ENCODE measurements at places on chromosomes 5 and 9. TPM values are rescaled to one million over a fixed set of nuclear protein-coding genes. Genes with fewer than 3 reads are reported as not detected.

DNA sequence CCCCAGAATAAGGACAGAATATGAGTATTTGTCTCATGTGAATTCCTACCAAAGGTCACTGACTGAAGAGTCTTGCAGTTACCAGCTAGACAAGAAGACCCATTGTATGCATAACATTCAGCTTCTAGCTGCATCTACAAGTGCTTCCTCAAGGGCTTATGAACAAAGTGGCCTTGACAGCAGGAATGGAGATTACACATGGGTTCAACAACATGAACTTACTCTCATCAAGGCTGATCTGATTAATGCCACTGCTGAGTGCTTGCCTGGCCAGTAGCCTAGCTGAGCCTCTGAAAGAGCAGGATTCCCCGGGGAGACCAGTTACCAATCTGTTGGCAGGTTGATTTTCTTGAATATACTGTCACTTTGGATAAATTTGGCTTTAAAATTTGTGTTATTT, 76.7 kb upstream of the CHD1 start:
- H3K27me3 ChIP-seq, result no peaks in the 10 kb centered on the region
- no peaks in the 10 kb centered on the region for H3K4me1 ChIP-seq
- no peaks in the 10 kb centered on the region for H3K36me3 ChIP-seq

DNA sequence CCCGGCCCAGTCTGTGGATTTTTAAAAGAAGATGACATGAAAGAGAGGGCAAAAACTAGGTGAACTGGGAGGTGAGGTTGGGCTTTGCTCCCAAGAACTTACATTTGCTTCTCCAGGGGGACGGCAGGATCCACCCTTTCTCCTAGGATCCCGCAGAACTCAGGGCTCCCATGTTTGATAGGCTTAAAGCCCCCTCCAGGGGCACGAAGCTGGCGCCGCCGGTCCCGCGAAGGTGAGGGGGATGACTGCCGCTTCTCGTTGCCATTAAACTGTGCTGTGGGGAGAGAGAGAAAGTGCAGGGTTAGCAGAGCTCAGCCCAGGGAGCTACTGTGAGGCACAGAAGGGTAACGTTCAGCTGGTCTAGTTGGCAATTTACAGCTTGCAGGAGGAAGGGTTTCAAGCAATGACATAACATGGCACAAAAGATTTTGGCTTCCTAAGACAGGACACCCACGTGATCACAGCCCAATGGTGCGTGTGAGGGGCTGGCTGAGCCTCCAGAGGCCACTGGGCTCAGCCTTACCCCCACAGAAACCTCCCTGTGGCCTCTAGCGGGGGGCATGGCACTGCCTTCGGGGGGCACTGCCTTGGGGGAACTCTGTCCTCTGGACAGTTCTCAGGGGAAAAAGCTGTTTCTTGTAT, 52.0 kb upstream of the SLC25A51 start:
- DNase-seq, result peak; percentile 74
- no peaks in the 10 kb centered on the region for H3K36me3 ChIP-seq
- no peak overlapping the region for H3K4me3 ChIP-seq
- H3K27ac ChIP-seq, result no peak overlapping the region
- H3K4me1 ChIP-seq, result no peaks in the 10 kb centered on the region

GRCh38 chr5:172641359-172642050, 442 bp downstream of the NEURL1B start:
- no peaks in the 10 kb centered on the region for H3K27me3 ChIP-seq
- no peaks in the 10 kb centered on the region for H3K36me3 ChIP-seq
- peak; percentile 75 for DNase-seq
- H3K4me3 ChIP-seq, result peak overlapping the region; percentile 54
- no peak overlapping the region for H3K27ac ChIP-seq
- no peaks in the 10 kb centered on the region for H3K4me1 ChIP-seq

- no peaks in the 10 kb centered on the region for H3K4me1 ChIP-seq
- no peaks in the 10 kb centered on the region for H3K36me3 ChIP-seq
- H3K4me3 ChIP-seq, result no peak overlapping the region
Observed at GRCh38 chr9:108813951-108814601, 41.7 kb downstream of the ACTL7B start.

- no peaks in the 10 kb centered on the region for H3K36me3 ChIP-seq
- no peak overlapping the region for H3K27ac ChIP-seq
- no peak overlapping the region for H3K4me3 ChIP-seq
- no peak for DNase-seq
Observed at GRCh38 chr5:6574537-6575245, 58.2 kb downstream of the NSUN2 start.

GRCh38 chr9:652914-653313, 188.6 kb upstream of the DMRT1 start:
- no peak for DNase-seq
- H3K36me3 ChIP-seq, result no peaks in the 10 kb centered on the region
- no peak overlapping the region for H3K4me3 ChIP-seq
- peaks cover 6% of the 10 kb centered on the region for H3K4me1 ChIP-seq

DNA sequence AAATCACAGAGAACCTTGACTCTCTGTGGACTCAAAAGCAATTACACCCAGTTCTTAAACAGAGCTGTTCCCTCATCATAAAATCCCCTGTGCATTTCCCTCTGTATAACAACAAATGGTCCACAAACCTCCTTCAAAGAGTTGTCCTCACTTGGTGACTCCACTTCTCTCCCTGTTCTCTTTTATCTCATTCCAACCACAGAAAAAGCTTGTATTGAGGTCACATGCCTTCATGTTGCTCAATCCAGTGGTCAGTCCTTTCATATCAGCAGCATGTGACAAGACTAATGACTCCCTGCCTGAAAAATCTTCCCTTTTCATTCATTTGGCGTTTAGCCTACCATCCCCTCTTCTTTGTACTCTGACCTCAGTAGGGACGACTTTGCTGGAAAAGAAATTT, 158.0 kb downstream of the DEPDC1B start:
- H3K4me3 ChIP-seq, result no peak overlapping the region
- peaks cover 7% of the 10 kb centered on the region for H3K4me1 ChIP-seq
- no peaks in the 10 kb centered on the region for H3K36me3 ChIP-seq
- no peaks in the 10 kb centered on the region for H3K27me3 ChIP-seq
- peak overlapping the region; percentile 28 for H3K27ac ChIP-seq

- H3K27me3 ChIP-seq, result no peaks in the 10 kb centered on the region
- no peak overlapping the region for H3K4me3 ChIP-seq
- no peaks in the 10 kb centered on the region for H3K36me3 ChIP-seq
- DNase-seq, result peak; percentile 51
- no peaks in the 10 kb centered on the region for H3K4me1 ChIP-seq
Observed at GRCh38 chr9:88923653-88924288, 67.5 kb upstream of the S1PR3 start.

DNA sequence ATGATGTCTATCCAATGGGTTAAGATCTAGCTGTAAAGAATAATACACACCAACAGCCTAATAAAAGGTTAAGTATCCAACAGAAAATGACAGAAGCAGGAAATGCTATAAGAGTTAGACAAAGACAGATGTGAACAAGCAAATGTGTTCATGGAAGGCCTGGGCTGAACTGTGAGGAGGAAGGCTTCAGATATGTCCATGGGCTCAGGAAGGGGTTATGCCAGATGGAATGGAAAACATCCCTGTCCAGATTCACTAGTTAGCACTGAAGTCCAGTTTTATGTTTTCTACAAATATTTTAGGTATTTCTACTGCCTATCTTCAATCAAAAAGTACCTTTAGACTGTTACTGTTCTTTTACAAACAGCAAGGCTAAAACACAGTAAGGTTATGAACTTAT, 27.1 kb downstream of the ERAP1 start:
- no peak overlapping the region for H3K27ac ChIP-seq

- H3K36me3 ChIP-seq, result peaks cover 3% of the 10 kb centered on the region
- no peaks in the 10 kb centered on the region for H3K27me3 ChIP-seq
- no peaks in the 10 kb centered on the region for H3K4me1 ChIP-seq
Observed at GRCh38 chr9:75071530-75072122, 16.3 kb downstream of the NMRK1 start.

GRCh38 chr9:70873506-70873905, 247.9 kb downstream of the TRPM3 start:
- H3K27ac ChIP-seq, result no peak overlapping the region
- H3K27me3 ChIP-seq, result no peaks in the 10 kb centered on the region
- DNase-seq, result no peak
- H3K4me1 ChIP-seq, result no peaks in the 10 kb centered on the region

DNA sequence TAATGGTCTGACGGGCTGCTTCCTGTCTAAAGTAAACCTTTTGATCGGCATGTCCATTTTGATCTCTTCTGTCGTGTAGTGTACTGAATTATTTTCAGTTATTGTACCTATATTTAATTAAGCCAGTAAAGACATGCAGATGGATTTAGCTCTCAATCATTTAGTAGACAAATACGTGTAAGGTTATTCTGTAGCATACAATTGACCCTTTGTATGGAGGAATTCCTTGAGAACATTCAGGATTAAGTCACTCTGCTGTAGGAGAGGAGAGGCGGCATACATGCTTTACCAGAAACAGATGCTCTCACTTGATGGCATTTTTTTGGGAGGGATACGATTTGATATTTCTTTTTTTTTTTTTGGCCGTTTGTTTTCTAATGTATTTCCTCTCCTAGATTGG, 141.0 kb downstream of the PBX3 start:
- no peaks in the 10 kb centered on the region for H3K36me3 ChIP-seq
- no peak overlapping the region for H3K27ac ChIP-seq
- no peaks in the 10 kb centered on the region for H3K4me1 ChIP-seq
- no peak for DNase-seq

DNA sequence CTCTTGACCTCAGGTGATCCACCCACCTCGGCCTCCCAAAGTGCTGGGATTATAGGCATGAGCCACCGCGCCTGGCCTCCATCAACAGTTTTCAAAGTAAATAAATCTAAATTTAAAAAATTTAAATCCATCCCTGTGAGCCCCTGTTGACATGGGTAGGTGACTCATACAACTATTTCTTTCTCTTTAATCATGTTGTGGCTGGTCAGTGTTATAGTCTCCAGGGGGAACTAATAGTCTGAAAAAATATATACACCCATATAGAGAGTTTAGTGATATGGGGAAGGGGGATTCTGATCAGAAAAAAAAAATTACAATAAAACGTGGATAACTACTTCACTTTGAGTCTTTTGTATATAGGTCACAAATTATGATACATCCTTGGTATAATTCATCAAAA, 159.2 kb downstream of the ZNF608 start:
- no peak overlapping the region for H3K4me3 ChIP-seq
- no peak for DNase-seq
- H3K27ac ChIP-seq, result no peak overlapping the region
- H3K36me3 ChIP-seq, result no peaks in the 10 kb centered on the region
- H3K4me1 ChIP-seq, result no peaks in the 10 kb centered on the region

- no peaks in the 10 kb centered on the region for H3K27me3 ChIP-seq
- H3K4me3 ChIP-seq, result no peak overlapping the region
- DNase-seq, result no peak
- H3K36me3 ChIP-seq, result no peaks in the 10 kb centered on the region
Observed at GRCh38 chr5:70440-70839, 21.5 kb upstream of the PLEKHG4B start.

GRCh38 chr5:54845567-54845941, 139.8 kb downstream of the ESM1 start:
- no peak overlapping the region for H3K4me3 ChIP-seq
- H3K27ac ChIP-seq, result no peak overlapping the region
- no peaks in the 10 kb centered on the region for H3K4me1 ChIP-seq
- H3K27me3 ChIP-seq, result no peaks in the 10 kb centered on the region
- H3K36me3 ChIP-seq, result no peaks in the 10 kb centered on the region

DNA sequence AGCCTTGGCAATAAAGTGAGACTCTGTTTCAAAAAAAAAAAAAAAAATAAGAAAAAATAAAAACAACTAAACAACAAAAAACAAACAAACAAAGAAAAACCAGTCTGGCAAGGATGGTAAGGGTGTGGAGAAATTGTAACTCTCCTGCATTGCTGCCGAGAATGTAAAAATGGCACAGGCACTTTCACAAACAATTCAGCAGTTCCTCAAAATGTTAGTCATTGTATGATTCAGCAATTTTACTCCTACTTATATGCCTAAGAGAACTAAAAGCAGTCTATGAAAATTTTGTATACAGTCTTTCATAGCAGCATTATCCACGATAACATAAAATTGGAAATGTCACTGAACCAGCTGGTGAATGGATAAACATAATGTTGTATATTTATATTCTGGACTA, 280.4 kb downstream of the CDH9 start:
- no peaks in the 10 kb centered on the region for H3K4me1 ChIP-seq
- no peak overlapping the region for H3K27ac ChIP-seq
- no peaks in the 10 kb centered on the region for H3K36me3 ChIP-seq
- DNase-seq, result no peak

- no peaks in the 10 kb centered on the region for H3K4me1 ChIP-seq
- no peaks in the 10 kb centered on the region for H3K36me3 ChIP-seq
- DNase-seq, result no peak
- no peak overlapping the region for H3K27ac ChIP-seq
- no peak overlapping the region for H3K4me3 ChIP-seq
Observed at GRCh38 chr9:28234894-28235277, 661.6 kb upstream of the C9orf72 start.

GRCh38 chr9:77018969-77019235, 553 bp upstream of the FOXB2 start:
- peak; percentile 74 for DNase-seq
- H3K4me1 ChIP-seq, result no peaks in the 10 kb centered on the region
- no peak overlapping the region for H3K4me3 ChIP-seq

DNA sequence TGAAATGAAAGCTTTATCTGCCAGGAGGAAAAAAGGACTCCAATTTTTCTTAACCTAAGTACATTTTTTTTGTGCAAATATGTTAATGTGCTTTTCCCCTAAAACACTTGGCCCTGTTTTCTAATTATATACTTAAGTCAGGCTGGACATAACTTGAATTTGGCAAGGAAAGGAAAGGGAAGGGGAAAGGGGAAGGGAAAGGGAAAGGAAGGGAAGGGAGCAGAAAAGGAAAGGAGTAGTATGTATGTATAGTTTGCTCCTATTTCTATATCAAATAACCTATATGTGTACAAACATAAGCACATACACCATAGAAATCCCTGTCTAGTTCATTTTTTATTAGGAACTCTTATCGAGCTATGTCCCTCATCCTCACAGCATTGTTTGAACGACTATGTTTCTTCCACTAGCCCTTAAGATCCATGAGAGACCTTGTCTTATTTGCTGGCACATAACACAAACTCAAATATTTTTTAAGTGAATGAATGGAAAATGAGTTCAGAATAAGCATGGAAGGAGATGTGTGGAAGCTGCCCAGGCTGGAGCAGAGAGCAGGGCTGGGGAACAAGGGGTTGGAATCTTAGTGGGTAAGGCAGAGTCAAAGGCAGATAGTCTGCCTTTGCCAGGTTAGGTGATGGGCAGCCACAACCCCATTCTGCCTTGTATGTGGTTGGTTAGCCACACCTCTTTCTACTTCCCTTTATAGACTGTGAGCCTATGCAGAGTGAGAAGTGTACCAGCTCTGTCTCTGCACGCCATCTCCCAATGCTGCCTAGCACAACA, 70.0 kb downstream of the KLHL3 start:
- H3K4me3 ChIP-seq, result no peak overlapping the region
- H3K27ac ChIP-seq, result peak overlapping the region; percentile 97
- H3K36me3 ChIP-seq, result no peaks in the 10 kb centered on the region
- no peaks in the 10 kb centered on the region for H3K27me3 ChIP-seq
- DNase-seq, result peak; percentile 52

DNA sequence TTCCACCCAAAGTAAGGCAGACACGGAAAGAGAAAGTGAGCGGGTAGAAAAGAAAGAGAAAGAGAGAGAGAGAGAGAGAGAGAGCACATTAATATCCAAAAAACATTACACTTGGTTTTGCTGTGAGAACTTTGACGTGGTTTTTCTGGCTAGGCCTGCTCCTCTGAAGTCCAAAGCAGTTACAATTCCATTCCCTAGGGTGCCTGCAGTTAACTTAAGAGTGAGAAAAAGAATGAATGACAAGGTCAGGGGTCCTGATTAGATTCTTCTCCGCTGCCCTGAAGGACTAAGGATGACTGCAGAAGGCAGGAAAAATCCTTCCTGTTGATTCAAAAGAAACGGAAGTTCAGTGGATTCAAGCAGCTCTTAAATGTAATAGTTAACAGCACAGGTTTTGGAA, 589.8 kb downstream of the PRELID2 start:
- H3K4me1 ChIP-seq, result peaks cover 2% of the 10 kb centered on the region
- DNase-seq, result no peak
- peak overlapping the region; percentile 48 for H3K27ac ChIP-seq

ADGRD2 gene
- not detected for total RNA-seq

FOXD4L5 gene
- total RNA-seq, result 0.45 TPM

PCDHA1 gene
- total RNA-seq, result not detected

EIF4EBP3 gene
- 14.2 TPM for total RNA-seq

Data from aorta (tissue), 5 donors.